ENCODE measurements at places on chromosomes 11 and 22.

DNA sequence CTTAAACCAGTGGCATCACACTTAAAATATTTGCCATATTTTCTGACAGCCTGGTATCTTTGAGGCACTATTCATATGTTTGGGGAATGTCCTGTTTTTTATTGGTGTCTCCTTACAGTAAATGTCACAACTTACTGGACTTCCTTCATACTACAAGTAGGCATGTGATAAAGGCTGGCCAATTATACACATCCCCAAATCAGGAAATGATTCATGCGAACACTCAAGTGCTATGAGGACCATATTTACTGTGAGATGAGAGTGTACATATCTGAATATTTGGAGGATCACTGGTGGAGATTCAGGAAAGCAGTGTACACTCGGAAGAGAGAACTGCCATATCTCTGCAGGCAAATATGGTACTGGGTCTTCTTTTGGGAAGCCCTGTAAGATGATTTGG lies 913.8 kb upstream of the CHORDC1 start:
- DNase-seq: no peak

DNA sequence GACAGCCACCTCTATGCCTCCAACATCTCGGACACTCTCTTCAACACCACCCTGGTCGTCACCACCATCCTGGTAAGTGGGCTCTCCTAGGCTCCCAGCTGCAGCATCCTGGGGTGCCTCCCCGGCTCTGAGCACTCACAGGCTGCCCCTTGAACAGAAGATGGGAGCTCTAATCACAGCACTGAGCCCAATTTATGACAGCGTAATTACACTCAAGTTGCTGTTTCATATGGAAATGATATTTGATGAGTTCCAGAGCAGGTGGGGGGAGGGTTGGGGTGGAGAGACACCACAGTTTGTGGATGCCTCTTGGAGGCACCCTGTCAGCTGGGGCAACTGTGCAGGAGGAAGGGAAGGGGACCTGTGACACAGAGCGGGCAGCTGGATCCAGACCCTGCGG lies 125.3 kb upstream of the TBCEL start:
- no peak for DNase-seq

DNA sequence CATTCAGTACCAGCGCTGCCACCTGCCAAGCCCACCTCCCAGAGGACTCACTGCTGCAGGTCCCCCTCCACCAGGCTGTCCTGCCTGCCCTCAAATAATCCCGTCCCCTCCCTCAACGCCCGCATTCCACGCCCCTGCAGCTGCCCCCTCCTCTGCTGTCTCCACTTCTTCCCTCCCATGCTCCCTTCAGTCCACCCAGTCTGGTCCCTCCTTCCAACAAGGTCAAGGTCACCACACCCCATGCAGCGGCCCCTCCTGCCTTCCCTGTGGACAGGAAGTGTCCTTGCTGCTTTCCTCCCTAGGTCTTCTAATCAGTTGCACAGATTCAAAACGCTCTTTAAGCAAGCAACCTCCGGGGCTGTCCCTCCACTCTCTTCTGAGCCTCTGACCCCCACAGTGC lies 12.1 kb downstream of the MACROD1 start:
- DNase-seq: no peak

DNA sequence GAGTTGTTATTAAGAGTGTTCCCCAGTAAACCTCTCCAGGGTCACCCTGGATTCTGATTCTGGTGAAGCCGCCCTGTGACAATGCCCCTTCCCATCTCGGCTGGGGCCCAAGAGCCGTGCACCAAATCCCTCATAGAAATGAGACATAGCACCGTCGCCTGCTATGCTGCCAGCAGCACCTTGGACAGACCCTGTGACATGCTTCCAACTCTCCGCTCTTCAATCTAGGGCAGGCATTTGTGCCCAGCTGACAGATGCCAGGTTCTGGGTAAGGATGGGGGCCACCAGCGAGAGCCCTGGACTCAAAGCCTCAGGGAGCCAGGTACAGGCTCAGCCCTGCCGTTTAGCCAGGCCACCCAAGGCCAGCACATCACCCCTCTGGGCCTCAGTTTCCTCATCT lies 55.8 kb upstream of the TCF20 start:
- DNase-seq: no peak

DNA sequence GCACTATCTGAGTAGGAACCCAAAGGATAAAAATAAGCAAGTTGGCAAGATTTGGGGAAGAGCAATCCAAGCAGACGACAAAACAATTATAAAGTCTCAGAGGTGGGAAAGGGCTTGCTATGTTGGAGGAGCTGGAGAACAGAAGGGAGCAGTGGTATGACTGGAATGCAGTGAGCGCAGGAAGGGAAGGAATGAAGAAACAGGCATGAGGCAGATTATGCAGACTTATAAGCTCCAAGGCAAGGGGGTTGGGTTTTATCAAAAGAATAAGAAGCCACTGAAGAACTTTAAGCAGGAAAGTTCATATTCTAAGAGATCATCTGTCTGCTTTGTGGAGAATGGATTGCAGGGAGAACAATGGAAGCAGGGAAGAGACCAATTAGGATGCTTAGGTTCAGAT lies 31.7 kb downstream of the PGM2L1 start:
- DNase-seq: no peak

DNA sequence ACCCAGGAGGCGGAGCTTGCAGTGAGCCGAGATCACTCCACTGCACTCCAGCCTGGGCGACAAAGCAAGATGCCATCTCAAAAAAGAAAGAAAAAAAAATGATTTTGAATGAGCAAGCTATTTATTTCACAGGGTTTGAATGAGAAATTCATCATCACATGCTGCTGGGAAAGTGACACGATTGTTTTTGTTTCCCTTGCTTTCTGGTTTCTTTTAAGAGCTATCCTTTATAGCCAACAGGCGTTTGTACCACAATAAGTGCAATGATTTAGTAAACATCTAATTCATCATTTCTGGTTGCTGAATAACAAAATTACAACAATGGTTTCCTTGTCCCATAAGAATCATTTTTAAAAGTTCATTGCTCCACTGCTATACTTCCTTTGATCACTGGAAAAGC lies 129.9 kb downstream of the GUCY1A2 start:
- no peak for DNase-seq

DNA sequence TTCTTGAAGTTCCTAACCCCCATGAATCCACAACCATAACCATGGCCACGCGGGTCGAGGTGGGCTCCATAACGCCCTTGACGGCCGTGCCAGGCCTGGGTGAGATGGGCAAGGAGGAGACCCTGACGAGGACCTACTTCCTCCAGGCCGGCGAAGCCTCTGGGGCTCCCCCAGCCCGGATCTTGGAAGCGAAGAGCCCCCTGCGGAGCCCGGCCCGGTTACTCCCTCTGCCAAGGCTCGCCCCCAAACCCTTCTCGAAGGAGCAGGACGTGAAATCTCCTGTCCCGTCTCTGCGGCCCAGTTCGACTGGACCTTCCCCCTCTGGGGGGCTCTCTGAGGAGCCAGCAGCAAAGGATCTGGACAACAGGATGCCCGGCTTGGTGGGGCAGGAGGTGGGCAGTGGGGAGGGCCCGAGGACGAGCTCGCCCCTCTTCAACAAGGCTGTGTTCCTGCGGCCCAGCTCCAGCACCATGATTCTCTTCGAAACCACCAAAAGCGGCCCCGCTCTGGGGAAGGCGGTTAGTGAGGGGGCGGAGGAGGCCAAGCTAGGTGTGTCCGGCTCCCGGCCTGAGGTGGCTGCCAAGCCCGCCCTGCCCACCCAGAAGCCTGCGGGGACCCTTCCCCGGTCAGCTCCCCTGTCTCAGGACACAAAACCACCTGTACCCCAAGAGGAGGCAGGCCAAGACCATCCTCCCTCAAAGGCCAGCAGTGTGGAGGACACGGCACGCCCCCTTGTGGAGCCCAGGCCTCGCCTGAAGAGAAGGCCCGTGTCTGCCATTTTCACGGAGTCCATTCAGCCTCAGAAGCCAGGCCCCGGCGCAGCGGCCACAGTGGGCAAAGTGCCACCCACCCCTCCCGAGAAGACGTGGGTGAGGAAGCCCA lies 75.7 kb downstream of the KIAA1671 start:
- DNase-seq: peak; percentile 42

DNA sequence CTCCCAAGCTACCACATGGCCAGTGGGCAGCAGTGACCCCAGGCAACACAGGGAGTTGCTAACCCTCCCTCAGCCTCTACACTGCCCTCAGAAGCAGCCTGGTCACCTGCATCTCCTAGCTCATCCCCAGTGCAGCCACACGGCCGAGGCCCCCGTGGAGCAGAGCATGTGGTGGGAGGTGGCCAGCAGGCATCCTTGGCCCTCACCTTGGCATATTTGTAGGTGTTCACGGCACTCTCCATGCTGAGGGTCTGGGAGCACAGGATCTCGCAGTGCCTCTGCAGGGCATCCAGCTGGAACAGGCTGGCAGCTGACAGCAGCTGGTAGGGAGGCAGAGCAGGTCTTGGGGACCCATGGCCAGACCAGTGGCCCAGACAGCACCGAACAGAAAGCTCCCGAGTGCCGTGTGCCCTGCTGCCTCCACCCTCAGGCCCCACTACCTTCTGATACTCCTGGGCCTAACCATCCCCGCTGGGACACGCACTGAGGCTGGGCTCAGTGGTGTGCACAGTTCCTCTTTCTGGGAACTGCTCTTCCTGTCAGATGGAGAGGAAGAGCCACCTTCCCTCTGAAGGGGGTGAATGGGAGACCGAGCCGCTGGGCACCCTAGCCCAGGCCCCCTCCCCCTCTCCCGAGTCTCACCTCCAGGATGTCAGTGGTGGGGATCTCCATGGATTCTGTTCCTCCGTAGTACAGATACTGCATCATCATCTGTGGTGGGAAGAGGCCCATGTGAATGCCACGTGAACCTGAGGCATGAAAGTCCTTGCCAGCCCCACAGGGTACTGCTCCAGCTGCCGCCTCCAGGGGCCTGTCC lies 48.8 kb downstream of the NAT10 start:
- no peak for DNase-seq

- DNase-seq: peak; percentile 70
Observed at GRCh38 chr11:47565340-47566148, at the start of gene PTPMT1. PTPMT1 (plus strand) TSS chr11:47565599; CDS start chr11:47565623, 24 bp downstream.

DNA sequence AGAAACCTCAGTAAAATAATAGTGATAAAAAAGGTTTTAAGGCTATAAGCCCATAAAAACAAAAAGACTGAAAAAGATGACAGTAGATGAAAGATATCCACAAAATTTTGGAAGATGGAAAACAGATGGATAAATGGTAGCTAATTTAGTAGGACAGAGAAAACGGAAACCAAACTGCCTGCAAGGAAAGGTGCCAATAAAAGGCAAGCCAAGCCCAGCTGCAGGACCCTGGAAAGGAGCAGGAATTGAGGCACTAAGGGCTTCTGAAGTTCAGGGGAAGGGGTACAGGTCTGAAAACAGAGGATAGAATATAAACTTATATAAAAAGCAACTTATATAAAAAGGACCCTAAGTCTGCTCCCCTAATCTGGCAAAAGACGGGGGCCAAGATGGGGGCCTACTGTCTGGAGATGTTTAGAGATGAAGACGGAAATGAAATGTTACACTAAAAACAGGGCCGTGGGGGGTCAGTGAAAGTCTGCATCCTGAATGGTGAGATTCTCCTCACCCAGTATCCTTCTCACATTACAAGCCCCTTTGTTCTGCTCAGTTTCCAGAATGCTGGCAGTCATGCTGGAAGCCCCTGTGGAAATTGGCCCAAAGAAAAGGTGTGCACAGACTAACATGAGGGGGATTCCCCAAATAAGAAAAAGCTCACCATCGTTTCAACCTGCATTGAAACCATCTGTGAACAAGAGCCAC lies 269.3 kb upstream of the PITPNB start:
- no peak for DNase-seq

- DNase-seq: no peak
Observed at GRCh38 chr11:17381156-17381555, 7.3 kb downstream of the KCNJ11 start.

DNA sequence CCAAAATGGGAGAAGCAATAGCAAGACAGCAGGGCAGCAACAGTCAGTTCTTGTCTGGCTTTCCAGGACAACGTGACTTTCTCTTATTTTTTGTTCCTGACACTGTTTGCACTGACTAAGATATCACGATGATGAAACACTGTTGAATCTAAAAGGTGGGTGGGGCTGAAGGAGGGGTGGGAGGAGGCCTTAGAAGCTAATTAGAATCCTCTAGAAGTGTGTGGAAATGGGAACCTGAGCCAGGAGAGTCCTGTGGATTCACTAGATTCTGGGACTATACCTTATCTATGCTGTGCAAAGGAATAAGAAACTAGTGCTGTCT lies 300.3 kb downstream of the ST3GAL4 start:
- no peak for DNase-seq

DNA sequence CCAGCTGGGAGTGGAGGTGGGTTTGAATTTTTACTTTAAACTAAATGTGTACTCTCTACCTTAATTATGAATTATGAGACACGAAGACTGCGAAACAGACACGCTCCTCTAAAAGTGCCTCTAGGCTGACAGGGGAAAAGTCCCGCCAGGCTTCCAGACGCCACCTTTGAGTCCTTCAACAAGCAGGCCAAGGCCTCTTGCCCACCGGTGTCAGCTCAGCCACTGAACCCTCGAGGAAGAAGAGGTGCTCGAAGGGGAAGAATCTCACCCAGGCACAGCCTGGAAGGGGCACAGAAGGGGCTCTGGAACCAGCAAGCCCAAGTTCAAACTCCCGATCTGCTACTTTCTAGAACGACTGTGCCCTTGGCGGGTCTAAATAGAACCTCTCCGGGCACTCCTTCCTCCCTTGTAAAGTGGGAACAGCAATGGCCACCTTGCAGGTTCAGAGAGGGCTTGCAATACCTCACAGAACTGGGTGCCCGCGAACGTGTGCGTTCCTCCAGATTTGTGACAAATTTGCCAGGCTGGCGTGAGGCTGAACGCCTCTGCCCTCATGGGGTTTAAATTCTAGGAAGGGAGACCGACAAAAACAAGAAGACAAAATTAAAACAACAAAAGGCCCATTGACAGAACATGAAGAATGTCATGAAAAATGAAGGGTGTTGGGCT lies 158.5 kb upstream of the GRK3 start:
- DNase-seq: no peak

- DNase-seq: no peak
Observed at GRCh38 chr22:27752771-27753170, 48.8 kb downstream of the MN1 start.

DNA sequence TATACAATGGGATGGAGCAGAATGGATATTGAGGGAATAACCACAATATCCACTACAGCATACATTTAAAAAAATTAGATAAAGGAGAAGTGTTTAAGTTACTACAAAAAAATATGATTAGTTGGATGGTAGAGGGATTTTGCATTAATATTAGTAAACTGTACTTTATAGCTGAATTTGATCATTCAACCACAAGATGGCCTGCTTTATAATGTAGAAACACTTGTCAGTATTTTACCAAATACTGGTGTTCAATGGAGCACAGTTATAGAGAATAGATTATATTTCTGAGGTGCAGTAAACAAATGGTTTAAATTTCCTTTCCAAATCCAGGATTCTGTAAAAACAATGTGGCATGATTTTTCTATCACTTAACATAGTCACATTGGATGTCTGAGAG lies 818.8 kb upstream of the CHORDC1 start:
- DNase-seq: no peak

GRCh38 chr11:120750647-120751549 lies 239.3 kb downstream of the GRIK4 start:
- DNase-seq: no peak

GRCh38 chr11:19980957-19981669 lies 179.2 kb downstream of the DBX1 start:
- no peak for DNase-seq
